ENCODE measurements at places on chromosomes 6 and 20. TPM values are rescaled to one million over a fixed set of nuclear protein-coding genes. Genes with fewer than 3 reads are reported as not detected.

SYNCRIP gene
- total RNA-seq, result 122 TPM

ANKRD66 gene
- total RNA-seq, result not detected

DNAH8 gene
- not detected for total RNA-seq

TRIM40 gene
- not detected for total RNA-seq

OSER1 gene
- total RNA-seq, result 28.9 TPM

MTFR2 gene
- 1.3 TPM for total RNA-seq

DNA sequence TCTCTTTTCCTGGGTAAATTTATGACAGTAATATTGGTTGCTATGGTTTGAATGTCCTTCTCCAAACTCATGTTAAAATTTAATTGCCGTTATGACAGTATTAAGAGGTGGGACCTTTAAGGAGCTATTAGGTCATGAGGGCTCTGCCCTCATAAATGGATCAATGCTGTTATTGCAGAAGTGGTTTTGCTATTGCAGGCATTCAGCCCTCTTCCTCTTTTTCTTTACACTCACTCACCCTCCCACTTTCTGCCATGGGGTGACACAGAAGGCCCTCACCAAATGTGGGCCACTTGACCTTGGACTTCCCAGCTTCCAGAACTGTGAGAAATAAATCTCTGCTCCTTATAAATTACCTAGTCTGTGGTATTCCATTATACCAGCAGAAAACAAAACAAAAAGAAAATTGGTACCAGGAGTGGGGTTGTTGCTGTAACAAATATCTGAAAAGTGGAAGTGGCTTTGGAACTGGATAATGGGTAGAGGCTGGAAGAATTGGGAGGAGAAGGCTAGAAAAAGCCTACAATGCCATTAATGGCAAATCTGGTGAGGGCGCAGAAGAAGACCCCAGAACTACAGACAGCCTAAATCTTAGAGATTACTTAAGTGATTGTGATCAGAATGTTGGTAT is 24.8 kb upstream of the IGF2R start:
- no peak for DNase-seq

- DNase-seq, result no peak
Measured at GRCh38 chr20:21101453-21101931, 4.7 kb downstream of the LINC00237 start.

GRCh38 chr6:36666826-36667591 is 11.5 kb upstream of the CDKN1A start:
- DNase-seq, result peak; percentile 95

- DNase-seq, result no peak
Measured at GRCh38 chr6:5191222-5191621, 69.5 kb downstream of the LYRM4 start.

- no peak for DNase-seq
Measured at GRCh38 chr20:36613974-36614373, 8.4 kb downstream of the RAB5IF start.

GRCh38 chr6:168783720-168784119 is 342.7 kb downstream of the SMOC2 start:
- no peak for DNase-seq

DNA sequence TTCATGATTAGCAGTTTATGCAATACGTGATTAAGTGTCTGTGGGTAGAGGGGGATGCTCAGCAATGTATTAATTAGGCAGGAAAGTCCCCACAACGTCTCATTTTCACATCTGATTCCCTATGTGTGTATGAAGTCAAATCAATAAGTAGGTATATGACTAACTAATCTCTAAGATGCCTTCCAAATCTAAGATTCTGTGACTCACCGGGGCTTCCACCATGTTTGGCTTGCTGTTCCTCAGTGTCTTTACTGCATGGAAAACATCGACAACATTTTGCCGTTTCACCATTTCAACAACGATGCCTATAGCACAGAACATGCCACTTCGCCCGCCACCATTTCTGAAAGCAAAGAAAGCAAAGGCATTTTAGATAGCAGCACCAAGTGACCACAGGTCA is 72.0 kb upstream of the THEMIS start:
- peak; percentile 19 for DNase-seq

- no peak for DNase-seq
Measured at GRCh38 chr20:58233881-58234528, 5.6 kb upstream of the ANKRD60 start.

- DNase-seq, result peak; percentile 69
Measured at GRCh38 chr6:83265384-83265783, 72.2 kb downstream of the RWDD2A start.

- DNase-seq, result no peak
Measured at GRCh38 chr6:113406048-113406695, 451.0 kb upstream of the MARCKS start.

- DNase-seq, result no peak
Measured at GRCh38 chr6:136803608-136804007, 11.3 kb upstream of the MAP3K5 start.

All from astrocyte (in vitro differentiated cells and primary cell).